ENCODE measurements at places on chromosomes 7 and 10.

GRCh38 chr7:47724335-47724982, 142.5 kb upstream of the TNS3 start:
- no peak for DNase-seq

DNA sequence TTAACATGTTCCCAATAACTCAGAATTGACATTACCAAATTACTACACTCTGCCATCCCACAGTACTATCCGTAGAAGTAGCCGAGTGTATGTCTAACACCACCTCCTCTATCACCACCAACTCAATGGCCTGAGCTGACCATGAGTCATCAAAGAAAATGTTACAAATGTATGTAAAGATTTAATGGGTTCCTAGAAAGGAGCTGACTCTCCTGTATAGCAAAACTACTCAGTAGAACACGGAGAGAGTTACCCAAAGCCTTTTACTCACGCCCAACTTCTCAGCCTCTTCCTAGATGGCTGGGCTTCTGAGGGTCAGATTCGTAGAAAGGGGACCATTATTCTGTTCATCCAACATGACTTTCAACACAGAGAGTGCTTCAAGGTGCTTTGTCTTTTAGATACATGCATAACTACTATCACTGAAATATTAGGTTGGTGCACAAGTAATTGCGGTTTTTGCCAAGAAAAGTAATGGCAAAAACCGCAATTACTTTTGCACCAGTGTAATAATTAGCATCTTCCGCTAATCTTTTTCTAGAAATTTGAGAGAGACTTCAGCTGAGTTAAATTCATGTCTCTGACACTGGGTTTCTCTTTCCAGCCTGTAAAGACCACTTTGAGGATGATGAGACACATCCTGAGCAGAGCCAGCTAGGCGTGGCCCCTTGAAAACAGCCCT, 24.0 kb upstream of the NANOS1 start:
- no peak for DNase-seq

- no peak for DNase-seq
Observed at GRCh38 chr7:87129848-87130247, 22.4 kb upstream of the DMTF1 start.

DNA sequence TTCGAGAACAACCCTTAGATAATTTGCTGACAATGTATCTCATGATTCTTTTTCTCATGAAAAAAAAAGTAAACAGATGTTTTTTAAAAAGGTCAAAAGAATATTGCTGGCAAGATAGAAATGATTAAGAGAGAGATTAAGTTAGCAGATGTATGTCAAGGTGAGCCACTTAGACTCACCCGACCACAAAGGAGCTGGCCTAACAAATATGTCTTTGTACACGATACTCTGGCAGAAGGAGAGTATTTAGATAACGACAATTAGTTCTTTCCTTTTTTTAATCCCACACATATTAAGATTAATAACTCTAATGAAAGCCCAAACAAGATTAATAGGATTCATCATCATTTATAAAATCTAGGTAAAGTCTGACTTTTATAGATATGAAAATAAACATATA, 156.7 kb downstream of the RAPGEF5 start:
- DNase-seq, result no peak

- DNase-seq, result no peak
Observed at GRCh38 chr7:7212612-7213011, 30.3 kb downstream of the C1GALT1 start.

DNA sequence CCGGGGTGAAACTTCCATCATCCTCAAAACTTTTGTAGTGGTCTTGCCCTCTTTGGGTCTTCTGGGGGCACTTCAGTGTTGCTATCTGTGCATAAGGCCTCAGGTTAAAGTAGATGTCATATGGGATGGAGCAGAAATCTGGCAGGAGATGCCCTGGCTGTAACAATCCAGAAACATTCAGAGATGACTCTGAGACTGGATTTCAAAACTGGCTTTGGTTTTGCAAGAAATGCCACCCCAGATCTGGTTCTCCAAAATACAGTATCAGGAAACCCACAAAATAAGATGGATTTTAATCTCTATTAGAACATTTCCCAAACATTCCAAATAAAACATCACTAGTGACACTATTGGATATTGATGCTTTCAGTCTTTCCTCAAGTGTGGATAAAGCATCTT, 191.5 kb downstream of the REEP3 start:
- no peak for DNase-seq

DNA sequence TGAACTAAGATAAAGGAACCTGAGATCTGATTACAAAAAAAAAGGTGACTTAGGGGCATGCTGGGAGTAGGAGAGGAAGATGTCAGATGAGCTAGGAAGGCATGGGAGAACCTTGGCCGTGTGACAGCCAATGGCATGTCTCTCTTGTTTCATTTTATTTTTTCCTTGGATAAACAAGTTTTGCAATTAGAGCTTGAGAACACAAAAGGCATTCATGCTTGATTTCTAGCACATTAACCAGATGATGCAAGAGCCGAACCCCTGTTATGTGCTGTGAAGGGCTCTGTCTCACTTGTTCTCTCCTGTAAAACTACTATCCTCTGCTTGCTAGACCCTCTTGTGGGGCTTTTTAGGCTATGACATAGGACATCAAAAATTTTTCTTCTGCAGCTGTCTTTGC, 134.3 kb upstream of the ASAH2 start:
- DNase-seq, result no peak

- no peak for DNase-seq
Observed at GRCh38 chr10:21069929-21070700, 173.0 kb upstream of the NEBL start.

DNA sequence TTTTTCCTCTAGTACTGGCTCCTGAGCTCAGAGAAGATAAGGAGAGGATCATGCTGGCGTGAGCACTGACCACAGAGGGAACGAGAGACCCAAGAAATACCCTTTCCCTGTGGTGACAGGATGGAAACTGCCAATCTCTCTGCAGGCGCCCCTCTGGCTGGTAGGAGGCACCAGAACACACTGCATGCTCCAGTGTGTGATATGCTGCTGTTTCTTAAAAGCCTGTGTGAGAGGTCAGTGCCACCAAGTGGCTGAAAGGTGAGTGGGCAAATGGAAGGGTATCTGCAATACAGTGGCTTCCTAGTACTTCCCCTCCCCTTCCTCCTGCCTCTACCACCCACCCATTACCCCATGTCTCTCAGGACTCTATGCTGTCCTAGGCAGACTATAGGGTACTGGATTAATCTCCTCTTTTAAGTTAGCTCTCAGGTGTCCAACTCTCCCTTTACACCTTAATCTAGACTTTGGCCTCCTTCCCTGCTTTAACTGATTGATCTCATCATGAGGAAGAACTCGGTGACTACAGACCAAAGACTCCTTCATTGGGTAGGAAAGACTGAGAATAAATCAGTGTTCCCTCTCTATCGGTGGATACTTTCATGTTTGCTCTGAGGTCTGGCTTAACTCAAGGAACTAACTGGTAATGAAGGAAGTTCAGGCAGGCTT, 283.6 kb downstream of the ADRA2A start:
- DNase-seq, result peak; percentile 38

GRCh38 chr7:33651998-33652515, 253.3 kb upstream of the BMPER start:
- DNase-seq, result no peak

DNA sequence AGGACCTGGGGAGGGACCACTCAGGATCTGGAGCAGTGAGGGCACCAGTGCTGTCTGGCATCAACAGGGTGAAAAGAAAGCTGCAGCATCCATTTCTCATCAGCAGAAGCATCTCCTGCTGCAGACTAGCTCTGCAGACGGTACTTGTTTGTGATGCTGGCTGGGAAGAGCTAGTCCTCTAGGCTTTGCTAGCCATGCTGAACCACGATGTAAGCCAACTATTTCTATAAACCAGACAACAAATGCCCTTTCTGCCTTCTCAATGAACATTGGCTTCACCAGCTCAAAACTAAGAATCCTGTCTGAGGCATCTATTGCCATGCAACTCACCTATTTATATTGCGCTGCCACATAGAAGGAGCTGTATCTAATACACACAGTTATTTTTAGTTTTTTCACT, 65.6 kb downstream of the CTTNBP2 start:
- no peak for DNase-seq

GRCh38 chr7:36686499-36686898, 37.8 kb downstream of the AOAH start:
- no peak for DNase-seq

DNA sequence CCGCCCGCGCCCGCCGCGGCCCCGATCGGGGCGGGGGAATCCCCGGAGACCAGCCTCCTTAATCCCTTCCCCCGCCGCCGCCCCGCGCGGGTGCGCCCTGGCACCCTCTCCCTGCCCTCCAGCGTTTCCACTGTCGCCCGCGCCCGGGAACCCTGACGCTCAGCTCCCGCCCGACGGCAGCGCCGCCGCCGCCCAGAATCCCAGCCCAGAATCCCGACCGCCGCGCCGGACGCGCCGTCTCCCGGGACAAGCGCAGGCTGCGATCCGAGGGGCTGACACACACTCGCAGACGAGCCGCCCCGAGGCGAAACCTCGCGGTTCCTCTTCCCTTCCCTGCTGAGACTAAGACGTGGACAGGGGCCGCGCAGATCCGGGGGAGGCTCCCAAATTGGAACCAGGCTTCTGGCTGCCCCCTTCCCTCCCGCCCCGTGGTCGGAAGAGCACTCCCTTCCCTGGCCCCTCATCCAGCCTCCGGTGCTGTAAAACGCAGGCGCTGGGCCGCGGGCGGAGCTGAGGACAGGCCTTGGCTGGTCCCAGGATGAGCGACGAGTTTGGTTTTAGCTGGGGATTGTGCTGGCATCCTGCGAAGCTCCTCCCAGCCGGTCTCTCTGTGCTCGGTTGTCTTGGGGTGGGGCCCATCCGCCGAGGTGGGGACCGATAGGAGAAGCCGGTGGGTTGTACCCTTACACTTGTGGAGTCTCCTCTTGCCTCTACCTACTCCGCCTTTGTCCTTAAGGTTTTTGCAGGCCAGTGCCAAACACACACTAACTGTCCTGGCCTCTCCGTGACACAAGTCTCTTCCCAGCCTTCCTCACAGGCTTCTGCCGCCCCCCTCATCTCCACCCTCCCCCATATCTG, 1.1 kb downstream of the MARVELD1 start:
- DNase-seq, result no peak

- DNase-seq, result no peak
Observed at GRCh38 chr10:100427374-100427773, 35.4 kb upstream of the WNT8B start.

DNA sequence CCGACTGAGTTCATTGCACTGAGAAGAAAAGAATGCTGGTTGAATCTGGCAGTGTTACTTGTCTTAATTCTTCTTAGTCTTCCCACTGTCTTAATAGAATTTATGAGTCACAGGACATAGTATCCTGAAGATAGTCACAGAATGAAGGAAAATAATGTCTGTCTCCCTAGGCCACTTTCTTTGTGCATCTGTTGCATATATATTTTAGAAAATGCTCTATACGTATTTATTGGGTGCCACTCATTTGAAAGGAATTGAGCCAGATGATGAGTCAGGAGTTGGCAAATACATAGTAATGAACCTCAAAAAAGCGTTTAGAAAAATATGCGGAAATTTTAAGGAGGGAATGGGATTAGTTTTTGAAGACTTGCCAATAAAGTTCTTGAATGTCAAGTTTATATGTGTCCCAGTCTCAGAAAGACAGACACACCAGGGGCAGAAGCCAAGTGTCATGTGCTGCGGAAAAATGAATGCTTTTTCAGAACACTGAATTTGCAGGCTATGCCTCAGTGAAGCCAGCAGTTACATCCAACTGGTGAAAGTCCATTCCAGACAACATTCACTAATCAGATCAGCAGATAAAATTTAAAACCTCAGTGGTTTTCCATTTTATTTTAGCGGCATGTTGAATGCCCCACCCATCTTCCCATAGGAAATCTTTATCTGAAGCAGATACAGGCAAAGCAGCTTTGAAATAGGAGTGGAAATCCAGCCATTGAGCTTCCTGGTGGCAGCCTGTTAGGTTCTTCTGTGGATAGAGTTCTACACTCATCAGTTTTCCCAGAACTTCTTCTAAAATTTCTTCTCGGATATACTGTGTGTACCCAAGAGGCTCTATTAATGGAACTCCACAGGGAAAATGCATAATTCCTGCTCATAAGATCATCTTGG, 308.4 kb downstream of the BICC1 start:
- DNase-seq, result no peak

DNA sequence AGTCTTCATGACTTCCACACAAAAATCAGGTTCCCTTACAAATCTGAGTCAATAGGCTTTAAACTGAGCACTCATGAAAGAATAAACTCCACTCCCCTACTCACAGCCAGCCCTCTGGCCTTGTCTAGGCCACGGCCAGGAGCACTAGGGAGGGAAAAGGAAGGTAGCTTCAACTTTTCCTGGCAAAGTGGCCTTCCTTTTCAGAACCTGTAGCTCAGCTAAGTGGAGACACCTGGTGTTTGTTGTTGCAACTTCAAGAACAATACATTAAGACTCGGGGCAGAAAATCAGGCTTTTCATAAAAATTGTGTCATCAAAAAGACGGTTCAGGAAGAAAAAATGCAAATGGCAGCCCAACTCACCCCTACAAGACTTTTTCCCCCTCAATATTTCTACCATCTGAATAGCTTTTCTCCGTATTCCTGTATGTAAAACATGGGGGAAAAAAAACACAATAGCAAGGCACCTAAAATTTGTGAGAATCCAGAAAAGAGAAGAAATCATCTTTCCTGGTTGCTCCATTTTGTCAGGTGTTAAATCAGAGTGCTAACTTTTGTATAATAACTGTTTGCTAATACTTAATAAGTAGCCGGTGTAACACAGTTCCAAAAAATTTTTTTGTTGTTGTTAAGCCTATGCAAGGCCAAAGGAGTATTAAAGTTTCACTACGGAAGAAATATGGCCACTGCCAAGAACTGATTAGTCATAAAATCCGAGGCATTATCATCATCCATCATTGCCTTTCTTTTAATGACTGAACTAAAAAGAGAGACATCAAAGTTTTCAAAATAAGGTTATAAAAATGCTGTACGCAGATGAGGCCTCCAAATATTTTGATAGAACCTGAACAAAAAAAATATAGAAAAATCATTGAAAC, 66.2 kb upstream of the ARID5B start:
- DNase-seq, result no peak

- DNase-seq, result no peak
Observed at GRCh38 chr10:47063858-47064257, 152.6 kb downstream of the PTPN20 start.
